ENCODE measurements at places on chromosomes 4 and X.
A peak's percentile ranks its signal among the peaks of the same experiment; 100 is the strongest.

DNA sequence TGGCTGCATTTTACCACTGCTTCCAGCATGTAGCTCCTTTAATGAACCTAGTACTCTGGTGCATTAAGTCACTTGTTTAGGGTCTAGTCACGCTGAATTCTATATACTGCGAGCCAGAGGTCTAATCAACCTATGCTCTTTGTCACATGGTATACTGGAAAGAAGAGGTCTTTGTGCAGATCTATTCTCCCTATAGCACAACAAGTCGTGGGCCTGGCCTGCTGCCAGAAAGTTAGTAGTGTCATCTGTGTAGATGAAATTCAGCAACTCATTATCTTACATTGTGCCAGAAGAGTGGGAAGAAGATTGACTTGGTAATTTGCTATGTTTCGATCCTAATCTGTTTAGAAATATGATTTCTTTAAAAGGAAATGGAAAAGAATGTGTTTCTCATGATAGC, 80.8 kb downstream of the AWAT2 start:
- no peak for DNase-seq

- DNase-seq = peak; percentile 23
Measured at GRCh38 chr4:153152501-153153338, 51.5 kb upstream of the TRIM2 start.

DNA sequence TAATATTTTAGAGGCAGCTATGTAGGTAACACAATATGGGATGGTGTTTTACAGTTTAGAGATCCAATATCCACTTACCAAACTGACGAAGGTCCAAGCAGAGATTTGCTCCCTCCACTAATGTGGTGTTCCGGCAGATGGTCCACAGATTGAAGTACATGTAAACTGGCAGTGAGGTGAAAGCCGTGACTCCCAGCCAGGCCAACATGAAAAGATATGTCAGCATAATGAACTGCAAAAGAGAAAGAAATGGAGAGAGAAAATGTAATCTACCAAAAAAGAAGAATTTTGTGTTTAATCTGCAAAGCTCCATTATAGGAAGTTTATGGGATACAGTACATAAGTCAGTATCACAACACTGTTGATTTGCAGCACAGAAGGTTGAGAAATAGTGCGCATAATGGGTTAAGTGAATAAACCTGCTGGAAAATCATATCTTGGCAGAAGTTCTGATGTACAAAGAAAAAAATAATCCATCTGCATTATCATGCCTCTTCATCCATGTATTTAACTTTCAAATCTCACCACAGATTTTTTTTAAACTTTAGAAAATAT, 160.2 kb downstream of the GPM6A start:
- DNase-seq = no peak

GRCh38 chr4:76302826-76303438, 3.6 kb upstream of the STBD1 start:
- DNase-seq = no peak

Measured in GM12892 (cell line).